ENCODE measurements at places on chromosomes 7 and 10.

DNA sequence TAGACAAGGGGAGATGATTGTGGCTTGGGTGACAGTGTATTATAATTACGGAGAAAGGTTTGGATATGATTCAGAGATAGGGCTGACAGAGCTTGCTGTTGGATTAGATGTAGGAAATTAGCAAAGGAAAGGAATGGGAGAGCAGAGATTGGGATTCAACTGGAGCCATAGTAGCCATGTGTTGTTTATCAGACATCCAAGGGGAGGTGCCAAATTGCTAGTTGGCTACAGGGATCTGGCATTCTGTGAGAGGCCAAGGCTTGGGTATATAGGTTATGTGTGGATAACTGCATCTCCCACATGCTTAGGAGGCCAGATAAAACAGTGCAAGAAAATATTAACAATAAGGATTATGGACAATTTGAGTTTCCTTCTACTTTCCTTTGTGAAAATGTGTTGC is 34.9 kb downstream of the CSGALNACT2 start:
- DNase-seq, result no peak

GRCh38 chr10:35595106-35595505 is 10.0 kb upstream of the GJD4 start:
- DNase-seq, result no peak

DNA sequence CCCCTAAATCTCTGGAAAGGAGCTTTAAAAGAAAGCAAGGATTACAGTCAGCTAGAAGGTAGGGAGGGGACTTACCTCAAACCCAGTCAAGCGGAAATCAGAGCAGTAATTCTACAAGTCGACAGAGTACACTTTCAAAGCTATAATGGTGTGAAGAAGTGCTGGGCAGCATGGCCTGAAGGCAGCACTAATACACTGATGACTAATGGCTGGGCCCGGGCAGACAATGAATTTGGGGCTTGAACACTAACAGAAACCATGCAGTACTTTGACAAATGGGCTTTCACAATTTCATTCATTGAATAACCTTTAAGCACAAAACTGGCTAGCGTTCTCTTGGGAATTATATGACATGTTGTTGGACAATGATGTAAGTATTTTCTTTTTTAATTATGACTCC is 4.7 kb downstream of the GLI3 start:
- DNase-seq, result no peak

DNA sequence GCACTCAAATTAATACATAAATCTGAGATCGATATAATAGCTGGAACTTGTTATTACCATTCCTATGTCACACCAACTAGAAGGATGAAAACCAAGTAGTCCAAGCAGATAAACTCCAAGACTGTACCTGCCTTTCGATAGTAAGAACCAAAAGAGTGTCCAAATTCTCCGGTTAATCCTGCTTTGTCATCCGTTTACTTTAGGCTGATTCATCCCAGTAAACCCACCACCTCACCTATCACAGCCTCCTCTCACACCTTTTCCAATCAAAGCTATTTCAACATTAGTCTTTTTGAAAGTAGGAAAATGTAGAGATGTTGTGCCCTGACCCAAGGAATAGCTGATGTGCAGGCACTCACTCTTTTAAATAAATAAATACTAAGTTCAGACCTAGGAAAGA is 177.2 kb downstream of the CTNNA3 start:
- no peak for DNase-seq

DNA sequence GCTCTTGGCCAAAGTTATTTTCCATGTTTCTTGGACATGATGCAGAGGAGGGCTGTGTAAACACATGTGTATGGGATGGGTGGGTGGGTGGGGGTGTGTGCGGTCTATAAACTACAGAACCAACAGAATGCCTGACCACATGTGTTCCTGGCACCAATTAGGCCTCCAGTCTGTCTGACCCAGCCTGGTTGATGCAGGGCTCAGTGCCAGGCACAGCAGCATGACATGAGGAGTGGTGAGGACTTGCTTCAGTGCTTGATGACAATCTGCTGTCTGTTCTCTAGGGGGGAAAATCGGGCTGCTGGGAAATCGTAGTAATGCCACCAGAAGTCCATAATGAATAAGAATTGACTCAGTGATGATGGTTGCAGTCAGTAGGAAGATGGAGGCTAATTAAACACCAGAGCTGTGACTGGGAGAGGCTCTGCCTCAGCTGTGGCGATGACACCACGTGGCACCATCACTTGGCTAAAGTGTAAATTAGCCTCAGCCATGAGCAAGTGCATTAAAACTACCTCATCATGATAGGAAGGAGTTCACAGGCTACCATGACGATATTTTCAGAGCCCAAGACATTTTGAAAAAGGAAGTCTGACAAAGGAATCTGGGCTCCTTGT is 260.1 kb upstream of the PODXL start:
- DNase-seq, result no peak

GRCh38 chr10:1024103-1024502 is 1.6 kb downstream of the IDI2 start:
- no peak for DNase-seq

DNA sequence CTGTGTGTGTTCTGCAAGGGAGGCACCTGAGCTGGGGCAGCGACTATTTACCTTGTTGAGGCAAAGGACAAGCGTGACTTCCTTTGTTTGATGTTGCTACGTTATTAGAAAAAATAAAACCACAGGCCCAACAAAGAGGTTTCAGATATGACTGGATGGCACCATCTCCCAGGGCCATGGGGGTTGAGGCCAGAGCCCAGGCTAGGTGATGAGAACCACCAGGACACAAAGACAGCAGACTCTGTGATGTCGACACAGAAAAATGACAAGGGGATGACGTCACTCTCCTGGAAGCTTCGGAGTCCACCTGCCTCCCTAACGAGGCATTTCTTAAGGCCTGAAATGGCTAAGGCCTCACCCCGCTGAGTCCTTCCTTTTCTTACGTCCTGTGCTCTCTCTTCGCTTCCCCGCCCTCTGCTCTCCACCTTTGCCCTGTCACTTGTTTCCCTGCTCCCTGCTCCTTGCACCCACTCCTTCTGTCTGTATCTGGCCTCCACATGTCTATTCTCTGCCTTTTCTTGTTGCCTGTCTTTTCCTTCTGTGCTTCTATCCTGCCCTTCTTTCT is 83.0 kb upstream of the ADRB1 start:
- peak; percentile 45 for DNase-seq

DNA sequence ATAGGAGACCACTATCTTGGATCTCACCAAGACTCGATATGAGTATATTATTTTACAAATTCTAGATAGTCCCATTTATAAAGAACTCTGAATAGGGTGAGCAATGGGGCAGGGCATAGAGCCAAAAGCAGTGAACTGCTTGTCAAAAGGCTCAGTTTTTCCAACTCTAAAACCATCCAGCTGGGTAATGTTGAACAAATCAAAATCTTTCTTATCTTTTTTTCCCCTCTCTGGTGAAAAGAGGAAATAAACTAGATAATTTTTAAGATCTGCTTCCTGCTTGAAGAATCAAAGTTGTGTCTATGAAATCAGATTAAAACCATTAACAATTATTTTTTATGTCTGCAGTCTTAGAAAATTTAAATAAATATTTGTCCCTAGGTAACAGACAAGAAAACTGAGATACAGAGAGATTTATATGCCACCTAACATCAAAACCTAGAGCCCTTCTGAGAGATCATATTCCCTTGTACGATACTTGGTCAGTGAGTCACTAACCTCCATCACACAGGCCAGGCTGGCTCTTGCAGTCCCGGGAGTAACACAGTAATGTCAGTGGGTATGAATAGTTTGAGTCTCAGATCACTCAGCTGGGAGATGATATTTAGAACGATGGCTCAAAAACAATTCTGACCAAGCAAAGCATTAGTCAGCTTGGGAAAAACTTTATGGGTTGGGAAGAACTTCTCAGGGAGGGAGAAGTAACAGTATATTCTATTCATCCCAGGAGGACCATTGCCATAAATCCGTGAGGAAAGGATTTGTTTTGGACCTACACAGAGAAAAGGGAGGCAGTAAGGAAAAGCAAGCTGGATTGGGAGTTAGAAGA is 178.8 kb downstream of the REEP3 start:
- no peak for DNase-seq

GRCh38 chr7:16129431-16130110 is 291.8 kb downstream of the CRPPA start:
- DNase-seq, result no peak

DNA sequence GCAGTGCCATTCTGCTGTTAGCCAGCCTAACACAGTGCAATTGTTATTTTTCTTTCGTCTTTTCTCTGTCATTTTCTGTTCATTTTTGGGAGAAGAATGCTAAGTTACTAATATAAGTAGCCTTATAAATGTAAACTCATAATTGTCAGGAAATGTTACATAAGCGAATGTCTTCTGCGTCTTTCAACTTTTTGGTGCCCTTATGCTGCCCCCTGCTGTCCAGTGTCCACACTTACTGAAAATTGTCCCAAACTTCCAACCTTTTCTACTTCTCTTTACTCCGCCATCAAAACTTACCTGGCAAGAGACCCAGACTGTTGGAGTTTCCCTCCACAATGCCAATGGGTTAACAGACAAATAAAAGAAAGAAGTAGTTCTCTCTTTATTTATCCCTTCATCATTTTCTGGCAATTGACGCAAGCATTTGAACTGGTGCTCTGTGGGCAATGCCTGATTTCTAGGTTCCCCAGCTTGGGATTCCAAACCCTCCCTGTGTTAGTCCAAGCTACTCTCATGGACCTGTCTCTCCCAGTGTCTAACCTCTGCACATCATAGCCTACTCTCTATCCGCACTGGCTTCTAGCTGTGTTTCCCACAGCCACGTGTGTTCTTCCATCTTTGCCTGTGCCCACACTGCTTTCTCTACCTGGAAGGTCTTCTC is 21.0 kb upstream of the EPC1 start:
- DNase-seq, result peak; percentile 68

- no peak for DNase-seq
Measured at GRCh38 chr10:17062009-17062408, 67.6 kb downstream of the CUBN start.

- no peak for DNase-seq
Measured at GRCh38 chr10:67606572-67606971, 89.4 kb downstream of the CTNNA3 start.

- DNase-seq, result no peak
Measured at GRCh38 chr10:10014846-10015245, 1002.8 kb upstream of the CELF2 start.

- no peak for DNase-seq
Measured at GRCh38 chr7:51017576-51018535, 235.2 kb upstream of the GRB10 start.

GRCh38 chr7:6330657-6331056 is 58.2 kb upstream of the CYTH3 start:
- DNase-seq, result no peak

- no peak for DNase-seq
Measured at GRCh38 chr10:113297226-113297625, 255.6 kb upstream of the HABP2 start.

GRCh38 chr10:32049113-32049512 is 7.1 kb downstream of the KIF5B start:
- no peak for DNase-seq

DNA sequence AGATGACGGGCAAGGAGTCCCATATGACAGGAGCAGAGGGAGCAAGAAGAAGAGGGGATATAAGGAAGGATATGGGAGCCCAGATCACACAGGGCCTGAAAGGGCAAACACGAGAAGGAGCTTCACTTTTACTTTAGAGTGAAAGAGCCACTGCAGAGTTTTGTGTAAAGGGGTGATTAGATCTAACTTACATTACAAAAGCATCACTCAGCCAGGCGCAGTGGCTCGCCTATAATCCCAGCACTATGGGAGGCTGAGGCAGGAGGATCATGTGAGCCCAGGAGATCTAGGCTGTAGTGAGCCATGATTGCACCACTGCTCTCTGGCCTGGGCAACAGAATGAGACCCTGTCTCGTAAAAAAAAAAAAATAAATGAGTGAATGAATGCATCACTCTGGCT is 91.1 kb downstream of the MPP7 start:
- DNase-seq, result no peak

- DNase-seq, result peak; percentile 5
Measured at GRCh38 chr7:100745184-100745583, 11.8 kb downstream of the ZAN start.

- no peak for DNase-seq
Measured at GRCh38 chr10:7085913-7086589, 324.8 kb downstream of the SFMBT2 start.

GRCh38 chr7:134182078-134182477 is 54.9 kb downstream of the LRGUK start:
- no peak for DNase-seq

- DNase-seq, result no peak
Measured at GRCh38 chr7:30390736-30391636, 87.6 kb downstream of the NOD1 start.

DNA sequence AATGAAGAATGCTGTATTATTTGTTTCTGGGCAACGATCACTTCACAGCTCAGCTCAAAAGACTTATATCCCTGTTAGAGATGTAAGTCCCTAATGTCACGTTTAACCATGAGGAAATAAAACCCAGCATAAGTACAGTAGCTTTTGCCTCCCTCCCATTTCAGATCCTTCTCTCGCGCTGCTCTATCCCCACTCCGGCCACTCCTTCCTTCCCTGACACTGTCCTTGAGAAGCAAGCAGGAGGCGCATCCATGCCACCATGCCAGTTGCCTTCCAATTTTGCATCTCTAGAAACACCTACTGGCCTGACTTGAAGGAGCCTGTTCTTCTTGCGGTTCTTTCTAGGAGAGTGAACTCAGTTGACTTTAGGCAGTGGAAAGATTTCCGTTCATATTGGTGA is 1.2 kb downstream of the FAM180A start:
- DNase-seq, result no peak

- DNase-seq, result no peak
Measured at GRCh38 chr7:4840079-4840501, 21.7 kb downstream of the PAPOLB start.

DNA sequence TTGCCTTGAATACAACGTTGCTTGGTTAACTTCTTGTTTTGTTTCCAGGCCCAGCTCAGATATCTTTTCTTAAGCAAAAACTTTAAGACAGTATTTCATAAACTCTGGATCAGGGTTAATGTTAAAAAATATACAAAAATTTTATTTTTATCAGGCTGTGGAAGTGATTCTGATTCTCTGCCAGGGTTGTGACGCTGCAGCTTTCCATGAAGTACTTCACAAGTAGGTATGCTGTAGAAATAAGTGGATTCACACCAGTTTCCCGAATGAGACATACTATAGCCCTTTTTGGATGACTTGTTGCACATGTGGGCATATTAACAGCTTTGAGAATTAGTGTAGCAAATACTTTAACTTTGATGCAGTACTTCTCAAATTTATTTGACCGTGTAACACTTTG is 70.1 kb downstream of the CDK14 start:
- no peak for DNase-seq

DNA sequence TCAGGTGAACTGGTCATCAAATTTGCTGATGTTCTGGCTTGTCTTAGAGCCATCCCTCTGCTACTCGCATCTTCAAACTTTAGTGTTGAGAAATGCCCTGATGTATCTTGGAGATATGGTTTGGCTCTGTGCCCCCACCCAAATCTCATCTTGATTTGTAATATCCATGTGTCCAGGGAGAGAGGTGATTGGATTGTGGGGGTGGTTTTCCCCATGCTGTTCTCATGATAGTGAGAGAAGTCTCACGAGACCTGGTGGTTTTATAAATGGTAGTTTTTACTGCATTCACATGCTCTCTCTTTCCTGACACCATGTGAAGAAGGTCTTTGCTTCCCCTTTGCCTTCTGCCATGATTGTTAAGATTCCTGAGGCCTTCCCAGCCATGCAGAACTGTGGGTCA is 74.0 kb upstream of the AFAP1L2 start:
- no peak for DNase-seq
